ENCODE measurements at places on chromosomes 1 and 21. TPM values are rescaled to one million over a fixed set of nuclear protein-coding genes. Genes with fewer than 3 reads are reported as not detected.
A peak's percentile ranks its signal among the peaks of the same experiment; 100 is the strongest.

RXFP4 gene
- not detected for total RNA-seq

DNA sequence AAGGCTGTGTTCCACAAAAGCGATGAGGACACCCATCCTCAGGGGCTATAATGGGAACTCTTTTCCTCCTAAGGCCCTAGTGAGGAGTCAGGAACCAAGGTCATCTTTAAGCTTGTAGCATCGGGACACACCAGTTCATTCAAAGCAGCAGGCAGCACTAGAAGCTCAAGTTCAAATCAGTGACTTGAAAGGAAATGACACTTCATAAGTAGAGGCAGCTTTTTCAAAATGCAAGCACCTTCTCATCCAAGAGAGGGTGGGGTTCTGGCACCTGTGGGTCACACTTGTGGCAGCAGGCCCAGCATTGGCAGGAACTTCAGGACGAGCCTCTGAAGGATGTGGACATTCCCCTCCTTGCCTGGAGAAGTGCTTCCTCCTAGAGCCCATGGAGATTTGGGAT lies 496.3 kb downstream of the KIF26B start:
- H3K27ac ChIP-seq: no peak overlapping the region
- H3K4me3 ChIP-seq: no peak overlapping the region
- H3K27me3 ChIP-seq: no peaks in the 10 kb centered on the region

- peaks cover 4% of the 10 kb centered on the region for H3K27me3 ChIP-seq
- no peaks in the 10 kb centered on the region for H3K4me1 ChIP-seq
- no peak overlapping the region for H3K4me3 ChIP-seq
- H3K27ac ChIP-seq: no peak overlapping the region
- no peak for DNase-seq
Observed at GRCh38 chr1:44558883-44559282, 115.4 kb downstream of the TMEM53 start.

DNA sequence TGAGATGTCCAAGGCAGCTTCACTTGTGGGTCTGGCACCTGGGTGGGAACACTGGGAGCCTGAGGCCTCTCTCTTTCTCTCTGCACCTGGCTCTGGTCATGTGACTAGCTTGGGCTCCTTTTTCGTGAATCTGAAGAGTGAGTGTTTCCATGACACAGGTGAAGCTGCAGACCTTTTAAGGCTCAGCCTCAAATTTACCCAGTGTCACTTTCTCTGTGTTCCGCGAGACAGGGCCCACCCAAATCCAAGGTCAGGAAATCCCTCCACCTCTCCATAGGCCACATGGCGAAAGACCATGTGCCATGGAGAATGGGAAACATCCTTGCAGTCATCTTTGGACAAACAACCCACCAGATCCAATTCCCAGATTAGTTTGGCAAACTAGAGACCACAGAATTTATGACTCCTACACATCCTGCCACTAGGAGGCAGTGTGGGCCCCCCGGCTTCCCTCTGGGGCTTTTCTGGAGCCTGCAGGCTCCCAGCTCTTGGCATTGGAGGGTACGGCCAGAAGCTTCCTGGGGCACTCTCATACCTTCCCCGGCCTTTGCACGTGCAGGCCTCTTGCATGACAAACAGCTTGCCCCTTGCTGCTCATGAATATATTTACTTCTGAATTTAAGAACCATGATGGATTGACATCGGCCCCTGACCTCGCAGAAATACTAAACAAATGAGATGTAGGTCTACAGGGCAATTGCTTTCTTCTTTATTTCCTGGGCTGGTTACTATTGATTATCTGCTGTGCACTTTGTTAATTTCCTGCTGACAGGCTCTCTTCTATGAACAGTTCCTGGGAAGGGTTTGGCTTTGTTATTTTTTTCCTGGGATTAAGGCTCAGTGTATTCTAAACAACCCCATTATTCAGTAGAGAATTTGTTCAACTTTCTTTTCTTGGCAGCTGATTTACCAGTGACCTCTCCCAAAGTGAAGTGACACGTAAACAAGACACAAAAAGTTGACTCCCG lies 180.7 kb downstream of the KAZN start:
- no peak overlapping the region for H3K4me3 ChIP-seq
- no peaks in the 10 kb centered on the region for H3K27me3 ChIP-seq
- H3K4me1 ChIP-seq: no peaks in the 10 kb centered on the region
- DNase-seq: peak; percentile 21

DNA sequence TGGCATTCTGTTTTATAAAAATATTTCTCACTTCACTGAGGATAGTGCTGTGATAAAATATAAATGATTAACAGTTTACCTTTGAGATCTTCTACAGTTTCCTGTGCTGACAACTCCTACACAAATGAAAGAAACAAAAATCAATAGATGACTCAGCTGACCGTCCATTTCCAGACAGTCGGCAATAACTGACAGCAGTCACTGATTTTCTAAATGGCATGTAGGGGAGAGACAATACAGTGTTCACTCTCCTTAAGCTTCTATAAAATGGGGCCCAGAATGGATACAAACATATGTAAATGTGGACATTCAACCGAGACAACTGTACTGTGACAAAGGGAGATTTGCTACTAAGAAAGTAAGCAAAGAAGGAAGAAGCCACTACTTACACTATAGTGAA lies 34.3 kb downstream of the PCNX2 start:
- H3K4me1 ChIP-seq: no peaks in the 10 kb centered on the region
- H3K27ac ChIP-seq: no peak overlapping the region
- no peak for DNase-seq
- H3K27me3 ChIP-seq: no peaks in the 10 kb centered on the region
- H3K4me3 ChIP-seq: no peak overlapping the region

DNA sequence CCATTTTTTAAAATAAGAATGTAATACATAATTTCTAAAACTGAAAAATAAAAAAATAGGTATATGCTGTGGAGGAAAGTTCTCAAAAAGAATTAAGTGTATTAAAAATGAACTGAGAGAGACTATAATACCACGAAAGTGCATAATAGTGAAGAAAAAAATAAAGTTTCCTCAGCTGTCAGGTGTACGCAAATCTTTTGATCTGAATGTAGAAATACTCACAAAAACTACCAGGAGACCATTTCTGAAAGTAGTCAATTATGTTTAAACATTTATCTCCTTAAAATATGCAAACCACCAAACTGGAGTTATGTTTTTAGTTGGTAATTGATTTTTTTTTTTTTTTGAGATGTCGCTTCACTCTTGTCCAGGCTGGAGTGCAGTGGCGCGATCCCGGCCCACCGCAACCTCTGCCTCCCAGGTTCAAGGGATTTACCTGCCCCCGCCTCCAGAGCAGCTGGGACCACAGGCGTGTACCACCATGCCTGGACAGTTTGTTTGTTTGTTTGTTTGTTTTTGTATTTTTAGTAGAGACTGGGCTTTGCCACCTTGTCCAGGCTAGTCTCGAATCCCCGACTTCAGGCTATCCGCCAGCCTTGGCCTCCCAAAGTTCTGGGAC lies 1169.2 kb upstream of the B3GALT2 start:
- no peaks in the 10 kb centered on the region for H3K27me3 ChIP-seq
- H3K4me1 ChIP-seq: no peaks in the 10 kb centered on the region
- H3K36me3 ChIP-seq: no peaks in the 10 kb centered on the region
- DNase-seq: no peak
- H3K4me3 ChIP-seq: no peak overlapping the region

DNA sequence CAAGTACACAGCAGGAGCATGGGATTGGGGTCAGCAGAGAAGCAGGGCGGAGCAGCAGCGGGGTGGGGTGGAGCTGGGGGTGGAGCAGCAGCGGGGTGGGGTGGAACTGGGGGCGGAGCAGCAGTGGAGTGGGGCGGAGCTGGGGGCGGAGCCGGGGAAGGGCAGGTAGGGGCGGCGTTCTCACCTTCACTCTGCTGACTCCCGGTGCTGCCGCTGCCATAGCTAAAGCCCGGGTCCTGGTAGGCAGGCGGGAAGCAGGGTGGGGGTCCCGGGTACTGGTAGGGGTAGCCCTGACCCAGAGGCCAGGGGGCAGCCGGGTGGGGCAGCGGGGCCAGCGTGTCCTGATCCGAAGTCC lies 6.7 kb downstream of the TAS1R3 start:
- peak; percentile 57 for DNase-seq
- no peaks in the 10 kb centered on the region for H3K4me1 ChIP-seq
- no peak overlapping the region for H3K27ac ChIP-seq
- H3K36me3 ChIP-seq: peaks cover 15% of the 10 kb centered on the region
- H3K27me3 ChIP-seq: no peaks in the 10 kb centered on the region
- H3K4me3 ChIP-seq: no peak overlapping the region

- H3K27me3 ChIP-seq: no peaks in the 10 kb centered on the region
- DNase-seq: no peak
- no peaks in the 10 kb centered on the region for H3K4me1 ChIP-seq
- H3K27ac ChIP-seq: no peak overlapping the region
- no peak overlapping the region for H3K4me3 ChIP-seq
Observed at GRCh38 chr1:82534996-82535395, 734.3 kb downstream of the ADGRL2 start.

FCAMR gene
- not detected for total RNA-seq

- H3K27me3 ChIP-seq: no peaks in the 10 kb centered on the region
- H3K4me3 ChIP-seq: no peak overlapping the region
- H3K4me1 ChIP-seq: no peaks in the 10 kb centered on the region
- no peak overlapping the region for H3K27ac ChIP-seq
- no peak for DNase-seq
Observed at GRCh38 chr1:177812650-177813049, 157.2 kb downstream of the SEC16B start.

ZFYVE9 gene
- total RNA-seq: 6.1 TPM

DNA sequence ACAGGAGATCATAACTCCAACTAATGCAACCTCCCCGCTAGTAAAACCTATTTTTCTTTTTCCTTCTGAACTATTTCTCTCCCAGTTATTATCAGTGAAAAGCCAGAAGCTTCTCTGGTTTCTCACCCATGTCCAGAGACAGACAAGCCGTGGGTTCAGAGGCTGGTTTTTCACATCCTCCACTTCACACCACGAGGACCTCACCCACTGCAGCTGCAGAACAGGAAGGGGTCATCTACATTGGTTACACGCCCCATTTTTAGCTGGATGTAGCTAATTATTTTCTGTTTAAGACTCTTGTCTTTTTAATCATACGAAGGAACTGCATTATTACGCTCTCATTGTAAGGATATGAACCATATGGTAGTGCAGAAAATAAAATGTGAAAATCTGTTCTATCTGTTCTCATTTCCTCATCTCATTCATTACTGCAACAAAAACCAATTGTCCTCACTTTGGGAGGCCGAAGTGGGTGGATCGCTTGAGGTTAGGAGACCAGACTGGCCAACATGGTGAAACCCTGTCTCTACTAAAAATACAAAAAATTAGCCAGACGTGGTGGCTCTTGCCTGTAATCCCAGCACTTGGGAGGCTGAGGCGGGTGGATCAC lies 39.1 kb upstream of the CLDN14 start:
- no peaks in the 10 kb centered on the region for H3K36me3 ChIP-seq
- no peaks in the 10 kb centered on the region for H3K27me3 ChIP-seq
- no peak overlapping the region for H3K27ac ChIP-seq
- DNase-seq: no peak

DNA sequence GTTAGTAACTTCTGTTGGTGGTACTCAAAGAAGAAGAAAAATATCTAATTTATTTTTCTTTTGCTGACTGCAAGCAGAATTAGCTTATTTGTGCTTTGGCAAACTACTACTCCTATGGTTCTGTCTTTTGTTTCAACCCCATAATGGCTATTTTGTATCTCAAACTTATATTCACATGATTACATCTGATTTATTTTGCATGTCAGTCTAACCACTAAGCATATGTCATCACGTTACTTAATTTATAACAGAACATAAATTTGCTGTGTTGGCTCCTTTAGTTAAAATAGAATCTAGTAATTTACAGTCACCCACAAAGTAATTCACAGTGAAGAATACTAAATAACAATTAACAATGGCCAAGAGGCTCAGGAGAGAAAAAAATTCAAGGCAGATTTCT lies 39.1 kb upstream of the CNN3 start:
- DNase-seq: no peak
- no peaks in the 10 kb centered on the region for H3K27me3 ChIP-seq
- peaks cover 6% of the 10 kb centered on the region for H3K4me1 ChIP-seq

TENT5C gene
- 123 TPM for total RNA-seq

GRCh38 chr1:22803833-22804232 lies 93.2 kb downstream of the EPHB2 start:
- H3K27ac ChIP-seq: no peak overlapping the region
- DNase-seq: no peak
- H3K27me3 ChIP-seq: no peaks in the 10 kb centered on the region

- no peaks in the 10 kb centered on the region for H3K27me3 ChIP-seq
- no peak for DNase-seq
- no peak overlapping the region for H3K27ac ChIP-seq
- H3K4me1 ChIP-seq: no peaks in the 10 kb centered on the region
- H3K4me3 ChIP-seq: no peak overlapping the region
- H3K36me3 ChIP-seq: no peaks in the 10 kb centered on the region
Observed at GRCh38 chr1:191085121-191085520, 607.5 kb upstream of the BRINP3 start.

DNA sequence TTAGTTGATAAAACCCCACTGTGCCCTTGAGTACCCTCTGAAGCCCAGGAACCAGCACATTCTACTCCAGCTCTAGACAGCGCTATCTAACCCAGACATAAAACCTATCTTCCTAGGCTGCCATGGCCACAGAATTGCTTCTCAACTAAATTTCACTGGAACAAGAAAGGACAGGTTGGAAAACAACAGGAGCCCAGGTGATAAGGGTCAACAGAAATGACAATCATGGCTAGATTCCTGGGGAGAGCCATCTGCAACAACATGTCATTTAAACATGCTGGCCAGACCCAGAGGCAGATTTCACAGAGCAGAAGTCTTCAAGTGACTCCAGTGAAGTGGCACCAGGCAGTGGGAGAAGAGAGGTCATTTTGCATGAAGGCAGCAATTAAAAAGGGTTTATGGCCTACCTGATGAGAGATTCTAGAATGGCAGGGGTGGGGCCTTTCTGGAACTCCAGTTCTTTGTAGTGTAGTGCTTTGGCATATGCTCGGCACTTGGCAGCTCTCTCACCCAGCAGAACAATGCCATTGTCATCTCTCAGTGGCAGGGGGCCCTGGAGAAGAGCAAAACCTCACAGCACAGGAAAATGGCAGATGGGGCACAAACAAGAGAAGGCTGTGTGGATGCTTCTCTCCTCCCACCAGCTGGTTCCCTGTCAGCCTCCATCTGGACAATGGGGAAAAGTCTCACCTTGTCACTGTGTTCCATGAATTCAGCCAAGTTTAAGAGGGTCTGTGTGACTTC lies 9.9 kb downstream of the ANGPTL7 start:
- peaks cover 71% of the 10 kb centered on the region for H3K36me3 ChIP-seq
- no peaks in the 10 kb centered on the region for H3K4me1 ChIP-seq
- DNase-seq: no peak
- no peaks in the 10 kb centered on the region for H3K27me3 ChIP-seq

All from CD4-positive, alpha-beta T cell (primary cell).